Gastrocnemius medialis (tissue), 4 donors: ENCODE measurements at places on chromosomes 4 and X. TPM values are rescaled to one million over a fixed set of nuclear protein-coding genes. Genes with fewer than 3 reads are reported as not detected.

DNA sequence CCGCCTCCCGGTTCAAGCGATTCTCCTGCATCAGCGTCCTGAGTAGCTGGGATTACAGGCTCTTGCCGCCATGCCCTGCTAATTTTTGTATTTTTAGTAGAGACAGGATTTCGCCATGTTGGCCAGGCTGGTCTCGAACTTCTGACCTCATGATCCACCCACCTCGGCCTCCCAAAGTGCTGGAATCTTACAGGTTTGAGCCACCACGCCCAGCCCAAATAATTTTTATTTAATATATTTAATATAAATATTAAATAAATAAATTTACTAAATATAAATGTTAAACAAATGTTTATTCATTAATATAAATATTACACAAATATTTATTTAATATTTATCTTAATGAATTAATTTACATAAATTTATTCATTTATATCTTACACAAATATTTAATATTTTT is 120.2 kb downstream of the SHOX start:
- H3K27ac ChIP-seq = no peak overlapping the region
- H3K4me3 ChIP-seq = no peak overlapping the region
- H3K36me3 ChIP-seq = no peaks in the 10 kb centered on the region
- no peaks in the 10 kb centered on the region for H3K27me3 ChIP-seq
- H3K4me1 ChIP-seq = no peaks in the 10 kb centered on the region
- DNase-seq = no peak

GRCh38 chrX:12223650-12224049 is 85.4 kb downstream of the FRMPD4 start:
- DNase-seq = no peak
- H3K4me1 ChIP-seq = no peaks in the 10 kb centered on the region
- no peaks in the 10 kb centered on the region for H3K27me3 ChIP-seq
- no peak overlapping the region for H3K4me3 ChIP-seq
- no peaks in the 10 kb centered on the region for H3K36me3 ChIP-seq
- H3K27ac ChIP-seq = no peak overlapping the region

DNA sequence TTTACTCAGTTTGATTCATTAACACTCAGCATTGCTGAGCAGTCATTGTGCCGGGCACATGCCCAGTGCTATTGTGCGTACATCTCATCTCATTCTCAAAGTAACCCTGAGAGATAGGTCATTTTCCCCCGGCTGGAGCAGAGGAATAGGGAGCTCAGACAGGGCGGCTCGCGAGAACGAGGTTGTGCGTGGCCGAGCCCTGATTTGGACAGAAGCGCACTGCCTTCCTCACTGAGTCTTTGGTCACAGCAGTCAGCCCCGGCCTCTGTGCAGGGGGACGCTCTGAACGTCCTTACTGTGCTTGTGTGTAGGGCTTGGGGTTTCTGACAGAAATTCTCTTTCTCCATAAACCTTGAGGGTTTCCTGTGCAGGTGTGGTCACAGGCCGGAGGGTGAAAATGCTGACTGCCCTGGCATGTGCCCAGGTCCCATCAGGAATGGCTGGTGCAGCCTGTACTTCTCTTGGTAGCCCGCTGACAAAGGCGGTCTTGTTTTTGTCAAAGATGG is 39.5 kb downstream of the NOP14 start:
- no peak for DNase-seq
- no peaks in the 10 kb centered on the region for H3K27me3 ChIP-seq
- H3K4me3 ChIP-seq = no peak overlapping the region
- no peak overlapping the region for H3K27ac ChIP-seq

GRCh38 chrX:153533091-153533490 is 15.6 kb downstream of the ATP2B3 start:
- H3K27ac ChIP-seq = no peak overlapping the region
- H3K4me1 ChIP-seq = no peaks in the 10 kb centered on the region
- H3K36me3 ChIP-seq = no peaks in the 10 kb centered on the region
- no peak overlapping the region for H3K4me3 ChIP-seq
- no peaks in the 10 kb centered on the region for H3K27me3 ChIP-seq

DNA sequence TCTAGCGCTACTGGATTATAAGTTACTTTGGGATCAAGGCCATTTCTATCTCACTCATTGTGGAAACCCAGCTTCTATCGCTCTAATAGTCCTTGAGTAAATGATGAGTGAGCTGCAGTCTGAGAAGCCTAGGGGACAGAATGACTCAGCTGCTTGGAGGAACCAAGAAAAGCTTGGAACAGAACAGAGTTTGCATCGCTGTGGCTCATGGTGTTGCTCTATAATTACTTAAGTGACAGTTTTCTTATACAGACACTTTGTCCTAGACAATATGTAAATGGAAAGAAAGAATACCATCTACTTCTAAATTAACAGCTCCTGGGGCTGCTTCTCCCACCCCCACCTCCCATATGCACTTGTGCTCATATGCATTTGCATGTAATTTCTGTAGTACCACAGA is 156.9 kb downstream of the SLIT2 start:
- no peak for DNase-seq
- H3K4me3 ChIP-seq = no peak overlapping the region
- no peaks in the 10 kb centered on the region for H3K4me1 ChIP-seq
- no peaks in the 10 kb centered on the region for H3K27me3 ChIP-seq

DNA sequence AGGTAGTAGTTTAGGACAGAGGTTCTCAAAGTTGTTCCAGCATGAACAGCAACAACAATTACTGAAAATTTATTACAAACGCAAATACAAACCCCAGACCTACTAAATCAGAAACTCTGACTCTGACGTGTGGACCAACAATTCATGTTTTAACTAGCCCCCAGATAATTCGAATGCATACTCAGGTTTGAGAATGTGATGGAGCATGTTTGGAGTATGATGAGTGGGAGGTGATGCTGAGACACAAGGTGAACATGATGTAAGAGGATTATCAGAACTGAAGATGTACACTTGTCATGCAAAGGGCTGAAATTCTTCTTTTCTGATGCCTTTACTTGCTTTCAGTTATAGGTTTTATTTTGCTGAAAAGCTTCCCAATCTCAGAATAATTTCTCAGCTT is 323.0 kb downstream of the INPP4B start:
- no peaks in the 10 kb centered on the region for H3K27me3 ChIP-seq
- no peak overlapping the region for H3K27ac ChIP-seq
- no peaks in the 10 kb centered on the region for H3K4me1 ChIP-seq
- no peak for DNase-seq

GPAT3 gene
- total RNA-seq = 22.6 TPM

ITM2A gene
- total RNA-seq = 26.9 TPM
